Hypothalamus (tissue), 51 donors: ENCODE measurements at places on chromosomes 5 and 9.

DNA sequence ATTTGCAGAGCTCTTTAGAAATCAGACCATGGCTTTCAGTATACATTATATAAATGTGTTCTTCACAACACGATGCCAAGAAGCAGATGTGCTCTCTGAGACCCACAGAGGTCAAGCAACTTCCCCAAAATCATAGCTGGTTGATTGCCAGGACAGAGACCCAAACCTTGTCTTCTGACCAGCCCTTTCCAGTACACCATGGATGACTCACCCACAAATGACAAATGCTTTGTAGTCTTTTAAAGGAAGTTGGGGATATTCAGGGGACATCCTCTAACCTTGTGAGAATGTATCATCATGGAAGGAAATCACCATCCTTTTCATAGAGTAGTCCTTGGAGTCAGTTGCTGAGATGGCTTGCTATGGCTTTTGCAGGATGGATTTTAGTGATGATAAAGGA lies 30.1 kb downstream of the ZNF462 start:
- no peak for DNase-seq

- DNase-seq, result no peak
Observed at GRCh38 chr5:42950456-42951292, 89.4 kb downstream of the ANXA2R start.

DNA sequence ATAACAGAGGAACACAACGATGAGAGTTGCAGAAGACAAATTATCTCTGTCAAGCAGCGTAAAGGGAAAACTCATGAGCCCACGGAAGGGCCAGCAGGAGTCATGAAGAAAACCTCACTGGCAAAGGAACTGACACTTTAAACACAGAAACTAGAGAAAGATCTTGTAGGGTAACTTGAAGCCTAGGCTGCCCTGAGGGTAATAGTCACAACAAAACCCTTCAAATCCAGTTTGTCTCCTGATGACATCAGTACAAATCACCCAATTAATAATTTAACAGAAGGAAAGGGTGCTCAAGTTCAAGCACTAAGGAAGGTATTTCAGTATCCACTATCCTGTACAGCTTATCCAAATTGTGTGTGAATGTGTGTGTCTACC lies 549.1 kb downstream of the MTRR start:
- DNase-seq, result no peak

DNA sequence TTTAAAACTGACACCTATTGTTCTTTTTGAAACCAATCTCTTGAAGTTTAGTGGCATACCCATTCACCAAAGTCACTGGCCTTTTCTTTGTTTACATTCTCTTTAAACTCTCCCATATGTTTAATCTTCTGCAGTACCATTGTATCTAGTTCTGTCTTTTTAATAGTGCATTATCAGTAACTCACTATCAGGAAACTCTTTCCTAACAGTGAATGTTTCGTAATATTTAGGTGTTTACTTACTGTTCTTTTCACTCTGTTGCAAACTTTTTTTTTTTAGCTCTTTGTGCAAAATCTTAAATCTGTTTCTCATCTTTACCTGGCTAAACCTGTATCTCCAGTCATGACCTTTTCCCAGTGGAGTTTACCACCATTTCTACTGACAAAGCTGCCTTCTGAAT lies 17.2 kb downstream of the SMAD5 start:
- DNase-seq, result no peak

DNA sequence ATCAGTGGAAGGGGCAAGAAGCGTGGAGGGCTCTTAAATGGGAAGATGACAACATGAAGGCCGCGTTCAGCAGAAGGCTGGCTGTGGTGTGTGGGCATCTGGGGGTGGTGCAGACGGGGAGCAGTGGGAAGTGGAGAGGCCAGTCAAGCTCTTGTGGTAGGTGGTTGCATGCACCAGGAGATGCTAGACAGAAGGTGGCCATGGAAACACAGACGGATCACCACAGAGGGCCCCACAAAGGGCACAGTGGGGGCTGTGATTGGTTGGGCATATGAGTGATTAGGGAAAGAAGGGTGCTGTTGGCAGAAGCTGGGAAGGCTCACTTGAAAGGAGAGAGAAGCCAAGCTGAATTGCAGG lies 14.7 kb downstream of the MTMR12 start:
- DNase-seq, result no peak

- DNase-seq, result no peak
Observed at GRCh38 chr5:143154510-143155370, 248.7 kb downstream of the NR3C1 start.

DNA sequence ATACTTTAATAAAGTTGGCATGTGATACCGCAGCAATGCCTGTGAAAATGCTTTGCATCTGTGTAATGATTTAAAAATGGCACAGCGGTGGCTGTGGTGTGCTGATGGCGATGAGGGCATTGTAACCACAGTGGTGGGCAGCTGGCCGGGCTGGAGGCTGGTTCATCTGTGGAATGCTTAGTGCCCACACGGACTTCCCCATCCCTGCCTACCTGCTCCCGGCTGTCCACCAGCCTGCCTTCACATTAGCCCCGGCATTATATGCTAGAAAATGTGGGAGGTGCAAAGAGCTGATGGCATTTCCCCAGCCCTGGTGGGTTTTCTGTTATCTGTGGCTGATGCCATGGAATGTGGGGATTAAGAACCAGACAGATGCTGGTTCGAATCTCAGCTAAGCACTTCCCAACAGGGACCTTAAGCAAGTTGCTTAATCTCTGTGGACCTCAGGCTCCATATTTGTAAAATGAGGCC lies 2.9 kb upstream of the NDST1 start:
- DNase-seq, result no peak

- DNase-seq, result no peak
Observed at GRCh38 chr5:39005566-39006232, 68.5 kb downstream of the RICTOR start.

- no peak for DNase-seq
Observed at GRCh38 chr5:91206734-91207133, 176.4 kb downstream of the ARRDC3 start.

- no peak for DNase-seq
Observed at GRCh38 chr5:142317753-142318152, 7.1 kb downstream of the SPRY4 start.

GRCh38 chr9:115653171-115653606 lies 500.4 kb upstream of the PAPPA start:
- DNase-seq, result no peak

DNA sequence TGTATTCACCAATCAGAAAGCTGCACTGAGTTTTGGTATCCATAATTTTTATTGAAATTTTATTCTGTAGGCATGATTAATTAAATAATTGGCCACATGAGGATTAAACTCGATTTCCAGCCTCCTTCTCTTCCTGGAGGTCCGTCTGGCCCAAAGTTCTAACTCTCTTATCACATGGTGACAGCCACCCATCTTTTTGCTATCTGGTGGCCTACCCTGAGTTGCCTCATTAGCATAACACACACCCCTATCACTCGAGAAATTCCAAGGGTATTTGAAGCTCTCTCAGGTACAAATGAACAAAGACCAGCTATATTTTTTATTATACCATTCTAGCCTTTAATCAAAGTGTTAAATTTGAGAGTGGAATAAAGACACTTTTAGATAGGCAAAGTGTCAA lies 57.7 kb downstream of the APC start:
- DNase-seq, result no peak

- no peak for DNase-seq
Observed at GRCh38 chr5:107153283-107153682, 517.5 kb downstream of the EFNA5 start.

GRCh38 chr9:33676746-33677505 lies 118.4 kb upstream of the PRSS3 start:
- DNase-seq, result peak; percentile 70

DNA sequence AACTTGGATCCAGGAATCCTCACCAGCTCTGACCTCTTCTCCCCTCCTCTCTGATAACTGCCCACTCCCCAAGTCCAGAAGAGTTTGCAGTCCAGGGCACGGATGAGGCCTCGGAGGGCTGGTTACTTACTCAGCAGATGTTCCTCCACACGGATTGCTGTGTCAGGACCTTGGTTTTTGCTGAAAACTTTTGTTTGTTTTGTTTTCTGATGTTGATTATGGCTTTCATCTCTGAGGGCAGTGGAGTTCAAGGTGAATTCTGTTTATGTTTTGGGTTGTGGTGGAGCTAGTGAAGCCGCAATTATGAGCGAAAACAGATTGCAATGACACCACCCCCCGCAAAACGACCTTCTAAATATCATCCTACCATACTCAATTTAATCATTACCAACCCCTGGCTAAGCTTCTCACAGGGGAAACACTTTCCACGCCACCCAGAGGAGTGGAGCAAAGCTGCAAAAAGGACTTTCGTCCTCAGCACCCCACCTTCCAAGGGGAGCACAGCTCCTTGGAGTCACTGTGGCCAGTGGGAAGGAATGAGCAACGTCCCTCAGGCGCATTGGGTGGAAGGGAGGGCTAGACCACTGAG lies 92.7 kb upstream of the SAP30L start:
- DNase-seq, result no peak

- no peak for DNase-seq
Observed at GRCh38 chr9:122133984-122134535, 25.5 kb downstream of the NDUFA8 start.

- no peak for DNase-seq
Observed at GRCh38 chr5:150213530-150213929, 23.7 kb downstream of the SLC6A7 start.

- DNase-seq, result no peak
Observed at GRCh38 chr9:113957821-113958341, 81.8 kb downstream of the ZNF618 start.

DNA sequence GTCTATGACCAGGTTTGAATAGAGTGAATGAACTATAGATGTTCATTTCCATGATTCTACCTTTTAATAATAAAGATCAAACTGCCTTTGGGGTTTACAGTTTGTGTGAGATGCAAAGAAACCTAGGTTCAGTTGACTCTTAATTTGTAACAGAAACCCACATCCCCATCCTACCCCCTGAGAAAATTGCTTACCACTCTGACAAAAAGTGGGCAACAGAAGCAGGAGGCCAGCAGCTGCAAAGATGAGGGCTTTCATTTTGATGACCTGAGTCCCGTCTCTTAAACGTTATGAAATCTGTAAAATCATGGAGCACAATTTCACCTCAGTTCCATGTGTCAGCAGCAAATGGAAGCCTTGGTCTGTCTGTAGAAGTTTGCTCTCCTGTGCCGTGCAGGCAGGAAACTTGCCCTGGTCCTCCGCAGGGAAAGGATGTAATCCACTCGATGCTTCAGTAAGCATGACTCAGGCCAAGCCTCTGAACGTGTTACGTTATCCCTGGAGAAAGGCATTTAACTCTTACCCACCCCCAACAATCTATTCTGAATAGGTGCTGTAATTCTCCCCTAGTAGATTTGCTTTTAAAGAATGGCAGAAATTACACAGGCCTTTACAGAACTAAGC lies at the start of gene F2RL2:
F2RL2 (minus strand) TSS at position 431 of the 624 bp plus-strand sequence; CDS start at position 258, 173 bp downstream.
- DNase-seq, result no peak

DNA sequence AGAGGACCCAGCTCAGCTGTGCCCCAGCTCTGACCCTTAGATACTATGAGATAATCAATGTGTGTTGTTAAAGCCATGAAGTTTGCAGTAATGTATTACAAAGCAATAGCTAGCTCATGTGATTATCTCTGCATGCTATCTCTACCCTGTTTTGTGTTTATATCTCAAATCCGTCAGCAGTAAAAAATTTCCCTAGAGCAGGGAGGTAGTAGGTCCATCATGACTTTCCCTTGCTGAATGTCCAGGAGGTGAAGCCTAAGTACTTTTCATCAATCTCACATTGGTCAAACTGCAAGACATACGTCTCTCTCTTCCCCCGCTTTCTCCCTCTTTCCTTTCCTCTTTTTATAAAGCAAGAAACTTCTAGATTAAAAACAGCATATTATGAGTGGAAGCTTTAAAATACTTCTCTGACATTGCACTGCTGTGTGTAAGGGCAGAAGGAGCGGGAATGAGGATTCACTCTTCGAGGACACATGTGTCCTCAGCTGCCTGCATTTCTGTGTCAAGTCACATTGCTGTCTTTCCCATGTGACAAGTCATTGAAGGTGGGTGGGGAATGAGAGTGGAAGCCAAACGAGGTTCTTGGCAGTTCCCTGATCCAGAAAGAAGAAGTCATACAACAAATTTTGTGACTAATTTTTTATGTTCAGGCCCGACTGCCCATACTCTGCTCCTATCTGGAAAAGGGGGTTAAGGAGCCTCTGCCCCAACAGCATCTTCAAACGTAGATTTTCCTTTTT lies 93.1 kb upstream of the RETREG1 start:
- no peak for DNase-seq

- DNase-seq, result no peak
Observed at GRCh38 chr5:50965654-50966375, 299.4 kb downstream of the PARP8 start.

- DNase-seq, result no peak
Observed at GRCh38 chr5:44538797-44539601, 149.8 kb upstream of the FGF10 start.

DNA sequence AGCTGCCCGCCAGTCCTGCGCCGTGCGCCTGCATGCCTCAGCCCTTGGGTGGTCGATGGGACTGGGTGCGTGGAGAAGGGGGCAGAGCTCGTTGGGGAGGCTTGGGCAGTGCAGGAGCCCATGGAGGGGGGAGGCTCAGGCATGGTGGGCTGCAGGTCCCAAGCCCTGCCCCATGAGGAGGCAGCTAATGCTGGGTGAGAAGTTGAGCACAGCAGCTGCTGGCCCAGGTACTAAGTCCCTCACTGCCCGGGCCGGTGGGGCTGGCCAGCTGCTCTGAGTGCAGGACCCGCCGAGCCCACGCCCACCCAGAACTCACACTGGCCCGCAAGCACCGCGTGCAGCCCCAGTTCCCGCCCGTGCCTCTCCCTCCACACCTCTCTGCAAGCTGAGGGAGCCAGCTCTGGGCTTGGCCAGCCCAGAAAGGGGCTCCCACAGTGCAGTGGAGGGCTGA lies 764.3 kb upstream of the TYRP1 start:
- DNase-seq, result no peak

DNA sequence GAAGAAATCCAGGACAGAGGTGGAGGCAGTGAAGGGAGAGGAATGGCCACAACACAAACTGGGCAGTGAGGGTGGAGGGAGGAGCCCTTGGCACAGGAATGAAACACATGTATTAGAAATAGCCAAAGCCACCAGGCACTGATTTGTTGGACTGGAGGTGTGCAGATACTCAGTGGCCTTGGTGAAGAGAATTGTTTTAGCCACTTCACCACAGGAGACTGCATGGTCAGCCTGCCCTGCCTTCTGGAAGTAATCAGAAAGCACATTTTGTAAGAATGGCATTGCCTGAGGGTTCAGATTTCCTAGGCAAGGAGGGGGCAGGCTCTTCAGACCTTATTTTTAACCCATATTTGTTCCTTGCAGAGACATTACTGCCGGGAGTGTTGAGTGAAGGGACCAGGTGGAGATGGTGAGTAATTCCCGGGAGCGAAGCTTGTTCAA lies 2.2 kb downstream of the SGCD start:
- no peak for DNase-seq

DNA sequence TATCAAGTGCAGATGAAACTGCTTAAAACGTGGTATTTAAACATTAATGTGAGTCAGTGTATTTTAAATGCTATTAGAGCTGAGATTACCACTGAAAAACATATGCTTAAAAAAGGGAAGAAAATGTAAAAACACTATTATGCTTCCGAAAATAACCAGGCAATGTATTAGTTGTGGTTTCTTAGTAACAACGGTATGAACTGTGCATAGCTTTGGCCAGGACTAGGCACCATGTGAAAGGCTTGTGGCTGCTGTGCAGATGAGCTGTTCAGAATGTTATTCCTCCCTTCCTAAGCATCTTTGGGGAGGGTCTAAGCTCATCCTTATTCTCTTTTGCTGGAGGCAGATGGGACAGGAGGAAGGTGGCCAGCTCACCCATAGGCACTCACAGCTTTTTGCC lies 84.9 kb downstream of the NTRK2 start:
- no peak for DNase-seq
